ENCODE measurements at places on chromosomes 2 and 18.

DNA sequence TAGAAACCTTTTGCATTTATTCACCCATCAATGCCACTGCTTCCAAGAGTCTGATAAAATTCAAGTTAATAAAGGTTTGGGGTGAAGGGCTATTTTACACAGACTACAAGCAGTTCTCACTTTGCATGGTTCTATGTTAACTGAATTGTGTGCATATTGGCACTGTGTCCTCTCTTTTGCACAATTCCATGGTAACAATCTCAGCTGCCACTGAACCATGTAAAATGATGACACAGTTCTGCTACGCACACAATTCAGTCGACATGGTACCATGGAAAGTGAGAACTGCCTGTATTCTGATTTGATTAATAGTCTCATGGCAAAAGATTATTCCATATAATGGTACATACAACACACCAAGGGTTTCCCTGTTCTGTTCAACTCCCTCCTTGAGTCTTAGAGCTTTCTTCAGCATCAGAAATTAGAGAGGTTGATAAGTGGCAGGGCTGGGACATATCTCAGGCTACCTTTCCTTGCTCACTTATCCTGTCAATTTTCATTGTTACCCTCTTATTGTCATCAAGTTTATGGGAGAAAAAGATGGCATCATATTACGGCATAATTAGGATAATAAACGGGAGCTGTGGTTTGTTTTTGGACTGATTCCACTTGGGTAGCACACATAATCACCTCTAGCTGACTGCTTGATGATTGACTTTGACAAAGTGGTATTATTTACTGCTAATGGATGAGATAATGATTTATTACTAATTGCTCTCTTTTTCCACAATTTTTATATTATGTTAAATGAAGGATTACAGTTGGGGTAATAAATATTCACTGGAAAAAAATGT is 139.3 kb upstream of the CREB1 start:
- no peak for DNase-seq

- no peak for DNase-seq
Observed at GRCh38 chr18:57410749-57411148, 24.4 kb upstream of the ONECUT2 start.

- no peak for DNase-seq
Observed at GRCh38 chr18:36411745-36412168, 114.2 kb downstream of the FHOD3 start.

DNA sequence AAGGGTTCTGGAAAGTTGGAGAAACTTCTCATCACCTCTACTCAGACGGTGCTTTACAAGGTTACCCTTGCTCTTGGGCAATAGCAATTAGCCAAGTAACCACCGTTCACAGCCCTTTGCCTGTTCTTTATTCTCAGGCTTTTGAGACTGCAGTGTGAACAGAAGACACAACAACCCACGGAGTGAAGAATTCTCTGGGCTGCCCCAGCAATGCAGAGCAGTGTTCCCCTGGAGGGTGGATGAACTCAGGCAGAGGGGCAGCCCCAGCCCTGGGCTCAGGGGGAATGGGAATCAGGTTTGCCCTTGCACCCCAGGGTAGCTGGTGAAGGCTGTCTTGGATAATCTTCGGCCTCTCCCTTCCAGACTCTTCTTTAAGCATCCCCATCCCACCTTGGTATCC is 69.1 kb downstream of the MCFD2 start:
- DNase-seq, result no peak

- no peak for DNase-seq
Observed at GRCh38 chr18:495017-495416, 5.5 kb downstream of the COLEC12 start.

- DNase-seq, result no peak
Observed at GRCh38 chr2:74648009-74648443, at the start of gene M1AP. TSS of gene M1AP (minus strand) at chr2:74648330. CDS start at chr2:74640275, 8,055 bp downstream.

DNA sequence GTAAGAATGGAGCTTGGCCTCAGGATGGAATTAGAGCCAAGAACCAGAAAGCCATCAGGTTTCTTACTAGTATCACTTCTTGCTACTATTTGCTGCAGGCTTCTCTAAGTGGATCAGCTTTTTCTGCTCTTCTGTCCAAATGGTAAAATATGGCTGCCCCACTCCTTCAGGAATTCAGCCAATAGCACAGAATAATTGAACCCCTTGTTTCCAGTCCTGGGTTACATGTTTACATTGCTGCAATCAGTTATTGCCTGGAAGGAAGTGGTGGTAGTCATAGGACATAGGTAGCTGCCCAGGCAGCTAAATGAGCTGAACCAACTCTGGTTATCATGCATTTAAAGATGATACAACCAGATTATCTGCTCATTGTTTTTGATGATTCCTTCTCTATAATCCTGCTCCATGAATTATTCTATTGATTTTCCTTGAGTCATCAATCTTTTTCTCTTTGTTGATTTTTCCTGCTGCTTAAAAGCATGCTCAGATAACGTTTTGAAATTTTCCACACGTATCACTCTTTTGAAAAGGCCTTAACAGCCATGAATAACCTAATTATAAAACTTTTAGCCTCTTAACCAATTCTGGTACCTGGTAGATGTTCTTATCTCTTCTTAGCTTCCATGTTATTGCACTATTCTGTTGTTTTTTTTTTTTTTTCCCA is 12.6 kb downstream of the AGPS start:
- DNase-seq, result no peak

DNA sequence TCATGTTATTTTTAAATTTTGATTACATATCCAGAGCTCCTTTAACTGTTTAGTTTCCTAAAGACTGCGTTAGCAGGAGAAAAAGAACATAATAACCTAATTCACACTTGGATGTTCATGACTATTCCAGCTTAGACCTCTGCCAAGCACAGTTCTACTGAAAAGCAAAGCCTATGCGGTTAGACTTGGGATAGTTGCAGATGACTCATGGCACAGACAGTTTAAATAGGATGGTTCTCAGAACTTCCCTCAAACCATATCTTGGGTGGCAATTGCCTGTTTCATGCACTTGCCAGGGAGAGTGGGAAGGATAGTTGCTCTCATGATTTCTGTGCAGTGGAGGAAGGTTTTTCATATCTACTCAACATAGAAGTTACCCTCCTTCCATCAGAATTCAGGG is 149.7 kb upstream of the KLHL29 start:
- DNase-seq, result no peak

DNA sequence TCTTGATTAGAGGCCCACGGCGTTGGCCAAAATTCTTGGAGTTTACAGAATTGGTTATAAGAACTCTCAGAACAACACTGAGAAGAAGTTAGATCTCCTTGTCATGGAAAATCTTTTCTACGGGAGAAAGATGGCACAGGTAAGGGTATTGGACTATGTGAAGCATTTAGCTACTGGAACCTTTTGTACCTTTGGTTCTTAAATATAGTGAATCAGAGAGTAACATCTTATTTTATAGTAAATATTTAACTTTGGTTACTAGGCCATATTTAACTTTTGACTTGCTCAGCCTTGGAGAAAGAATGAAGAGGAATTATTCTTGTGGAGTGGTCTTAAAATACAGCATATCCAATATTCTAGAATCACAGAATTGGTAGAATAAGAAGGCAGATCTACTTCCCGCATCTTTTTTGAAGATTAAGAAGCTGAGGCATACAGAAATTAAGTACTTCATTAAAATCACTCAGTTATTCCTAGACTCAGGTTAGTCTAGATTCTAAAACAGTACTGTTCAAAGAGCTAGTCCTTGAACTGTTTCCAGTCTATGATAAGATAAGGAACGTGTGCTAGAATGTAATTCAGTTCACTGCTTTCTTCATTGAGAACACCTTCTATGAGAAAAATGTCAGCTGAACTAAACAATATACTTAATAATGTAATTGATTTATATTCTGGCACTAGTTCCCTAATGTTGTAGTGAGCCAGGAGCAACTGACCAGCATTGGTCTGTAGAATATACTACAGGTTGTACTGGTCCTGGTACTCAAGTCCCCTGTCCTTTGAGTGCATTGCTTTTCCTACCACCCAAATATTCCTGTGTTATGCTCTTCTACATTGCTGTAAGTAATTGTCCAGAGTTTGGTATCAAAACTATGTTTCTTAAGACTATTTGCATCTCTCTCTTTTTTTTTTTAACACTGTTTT is 53.7 kb upstream of the PTH2R start:
- DNase-seq, result no peak

GRCh38 chr18:64119916-64120315 is 29.0 kb downstream of the LINC00305 start:
- no peak for DNase-seq

DNA sequence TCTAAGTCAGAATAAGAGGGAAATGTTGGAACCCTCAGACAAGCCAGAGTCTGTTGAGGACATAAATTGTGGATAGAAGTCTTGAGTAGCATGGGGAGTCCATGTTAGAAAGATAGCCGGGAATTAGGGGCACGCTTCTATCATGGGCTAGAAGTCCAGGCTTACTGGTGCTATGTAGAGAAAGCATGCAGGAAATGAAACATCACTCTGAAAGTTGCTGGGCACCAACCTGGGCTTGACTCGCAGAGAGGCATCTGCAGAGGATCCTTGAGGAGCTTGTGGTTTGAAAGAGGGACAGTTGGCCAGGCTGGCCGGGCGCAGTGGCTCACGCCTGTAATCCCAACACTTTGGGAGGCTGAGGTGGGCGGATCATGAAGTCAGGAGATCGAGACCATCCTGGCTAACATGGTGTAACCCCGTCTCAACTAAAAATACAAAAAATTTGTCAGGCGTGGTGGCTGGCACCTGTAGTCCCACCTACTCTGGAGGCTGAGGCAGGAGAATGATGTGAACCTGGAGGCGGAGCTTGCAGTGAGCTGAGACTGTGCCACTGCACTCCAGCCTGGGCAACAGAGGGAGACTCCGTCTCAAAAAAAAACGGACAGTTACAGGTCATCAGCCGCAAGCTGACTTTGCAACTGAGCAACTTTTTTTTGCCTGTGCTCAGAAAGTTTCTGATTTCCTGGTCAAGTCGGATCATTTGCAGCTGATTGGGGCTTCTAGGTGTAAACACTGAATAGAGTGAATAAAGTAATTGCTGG is 24.9 kb downstream of the CERS6 start:
- DNase-seq, result no peak

- no peak for DNase-seq
Observed at GRCh38 chr2:239310401-239311061, 90.3 kb downstream of the HDAC4 start.

- DNase-seq, result no peak
Observed at GRCh38 chr2:240259201-240259923, 118.9 kb upstream of the OTOS start.

GRCh38 chr2:215764441-215765048 is 248.8 kb downstream of the MREG start:
- no peak for DNase-seq

- no peak for DNase-seq
Observed at GRCh38 chr18:4551001-4551360, 95.9 kb upstream of the DLGAP1 start.

DNA sequence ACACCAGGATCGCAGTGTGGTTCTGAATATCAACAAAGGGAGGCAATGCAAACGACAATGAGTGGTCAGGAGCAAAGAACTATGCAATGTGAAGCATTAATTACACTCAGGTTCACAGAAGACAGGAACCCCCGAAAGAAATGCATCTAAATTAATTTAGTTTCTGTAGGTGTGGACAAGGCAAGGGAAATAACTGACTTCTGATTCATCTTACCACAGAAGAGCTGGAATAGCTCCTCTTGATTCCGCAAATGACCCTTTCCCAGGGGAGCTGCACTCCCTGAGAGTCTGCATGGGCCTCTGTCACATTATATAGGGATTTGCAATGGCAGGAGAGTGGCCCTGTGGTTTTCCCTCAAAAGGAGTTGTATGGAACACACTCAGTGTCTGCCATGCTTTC is 263.9 kb upstream of the APCDD1 start:
- DNase-seq, result no peak

- DNase-seq, result no peak
Observed at GRCh38 chr2:224085246-224085645, 46.2 kb upstream of the SERPINE2 start.

DNA sequence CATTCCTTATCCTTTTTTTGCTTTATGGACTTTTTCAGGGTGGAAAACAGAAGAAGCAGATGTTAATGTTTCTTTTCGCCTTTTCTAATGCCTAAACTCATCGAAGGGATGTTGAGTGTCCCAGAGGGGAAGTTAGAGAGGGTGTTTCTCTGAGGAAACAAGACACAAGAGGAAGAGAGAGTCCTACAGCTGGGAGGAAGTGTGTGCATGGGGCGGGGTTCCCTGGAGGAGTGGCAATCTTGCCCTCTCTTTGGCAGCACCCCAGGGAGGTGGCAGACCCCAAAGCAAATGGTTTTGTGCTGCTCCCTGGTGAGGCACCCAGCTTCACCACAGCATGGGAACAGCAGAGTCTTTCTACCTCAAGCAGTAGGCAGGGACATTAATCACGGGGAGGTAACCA is 377.6 kb downstream of the RND3 start:
- DNase-seq, result no peak

DNA sequence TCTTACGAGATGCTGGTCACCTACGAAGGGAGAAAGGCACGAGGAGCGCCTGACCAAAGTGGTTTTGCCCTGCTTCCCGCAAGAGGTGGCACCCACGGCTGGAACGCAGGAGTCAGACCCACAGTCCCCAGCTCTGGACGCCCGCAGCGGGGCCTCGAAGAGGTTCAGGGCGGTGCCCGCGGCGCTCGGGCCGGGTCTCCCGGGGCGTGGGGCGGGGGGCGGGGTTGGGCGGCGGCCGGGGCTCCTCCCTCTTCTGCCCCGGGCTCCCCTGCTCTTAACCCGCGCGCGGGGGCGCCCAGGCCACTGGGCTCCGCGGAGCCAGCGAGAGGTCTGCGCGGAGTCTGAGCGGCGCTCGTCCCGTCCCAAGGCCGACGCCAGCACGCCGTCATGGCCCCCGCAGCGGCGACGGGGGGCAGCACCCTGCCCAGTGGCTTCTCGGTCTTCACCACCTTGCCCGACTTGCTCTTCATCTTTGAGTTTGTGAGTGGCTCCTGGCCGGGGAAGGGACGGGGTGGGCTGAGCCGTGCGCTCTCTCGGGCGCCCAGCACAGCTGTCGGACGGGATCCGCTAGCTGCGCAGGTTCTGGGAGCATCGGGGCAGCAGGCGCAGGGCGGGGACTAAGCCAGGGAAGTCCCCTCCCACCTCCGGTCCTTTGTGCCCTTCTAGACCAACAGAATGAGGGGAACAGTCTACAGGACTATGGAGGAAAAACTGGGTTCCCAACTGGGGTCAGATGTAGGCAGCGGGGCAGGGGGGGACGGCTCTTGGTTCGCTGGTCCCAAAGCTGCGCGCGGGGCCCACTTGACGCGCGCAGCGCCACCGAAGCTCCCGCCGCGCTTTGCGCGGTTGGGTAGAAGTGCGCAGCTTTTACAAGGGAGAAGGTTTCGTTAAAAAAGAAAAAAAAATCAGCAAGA is at the start of gene MAL:
Gene MAL, plus strand, starts transcription at position 303 of the 914 bp plus-strand sequence. Its CDS starts 85 bp downstream, at position 388.
- DNase-seq, result peak; percentile 78

- no peak for DNase-seq
Observed at GRCh38 chr2:223086370-223086981, 34.5 kb downstream of the KCNE4 start.

DNA sequence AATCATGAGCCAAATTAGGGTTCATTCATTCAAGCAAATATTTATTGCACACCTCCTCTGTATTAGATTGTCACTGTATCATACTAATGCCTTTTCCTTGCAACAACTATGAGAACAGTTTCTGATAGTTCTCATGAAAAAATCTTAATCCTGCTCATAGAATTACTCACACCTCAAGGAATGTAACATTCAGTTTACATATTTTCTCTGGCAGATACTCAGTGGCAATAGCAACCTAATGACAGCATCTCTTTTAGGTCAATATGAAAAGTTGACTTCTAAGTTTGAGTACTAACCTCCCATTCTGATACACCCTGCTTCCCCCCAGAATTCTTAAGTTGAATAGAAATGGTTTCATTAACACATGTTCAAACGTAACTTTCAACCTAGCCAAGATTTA is 132.0 kb downstream of the VWC2L start:
- no peak for DNase-seq
